ENCODE measurements at places on chromosomes 6 and 20.

GRCh38 chr6:53394704-53395103 lies 46.0 kb upstream of the ELOVL5 start:
- no peak for DNase-seq

DNA sequence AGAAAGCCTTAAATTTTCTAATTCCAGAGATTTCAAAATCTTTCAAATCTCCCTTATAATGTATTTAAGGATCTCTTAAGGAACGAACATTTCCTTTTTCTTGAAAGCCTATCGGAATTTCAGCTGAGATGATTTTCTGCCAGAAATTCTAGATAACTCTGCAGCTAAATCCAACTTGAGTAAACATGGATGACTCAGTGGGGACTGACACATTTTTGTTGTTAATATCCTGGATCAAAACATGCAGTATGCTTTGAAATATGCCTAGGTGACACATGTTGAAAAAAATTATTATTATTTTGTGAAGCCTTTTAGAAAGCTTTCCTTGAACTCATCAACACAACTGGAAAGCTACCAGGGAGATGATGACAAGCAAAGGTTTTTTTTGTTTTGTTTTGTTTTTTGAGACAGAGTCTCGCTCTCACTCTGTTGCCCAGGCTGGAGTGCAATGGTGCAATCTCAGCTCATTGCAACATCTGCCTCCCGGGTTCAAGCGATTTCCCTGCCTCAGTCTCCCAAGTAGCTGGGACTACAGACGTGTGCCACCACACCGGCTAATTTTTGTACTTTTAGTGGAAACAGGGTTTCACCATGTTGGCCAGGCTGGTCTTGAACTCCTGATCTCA lies 140.1 kb upstream of the SNX9 start:
- DNase-seq = no peak

DNA sequence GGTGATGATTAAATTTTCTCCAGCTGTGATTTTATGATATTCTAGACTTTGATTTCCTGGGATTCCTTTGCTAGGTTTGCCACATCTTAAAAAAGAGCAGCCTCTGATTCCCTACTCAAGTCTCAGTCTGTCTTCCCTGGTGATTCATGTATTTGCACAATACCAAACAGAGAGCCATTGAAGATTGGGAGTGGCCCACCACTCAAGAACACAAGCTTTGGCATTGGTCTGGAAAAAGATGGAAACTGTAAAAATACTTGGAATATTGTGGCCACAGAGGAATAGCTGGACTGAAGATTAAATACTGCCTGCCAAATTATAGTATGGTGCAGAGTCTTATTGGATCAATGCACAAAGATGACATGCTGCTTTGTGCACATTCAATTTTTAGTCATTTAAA lies 32.9 kb downstream of the PTCHD4 start:
- DNase-seq = no peak

- DNase-seq = no peak
Measured at GRCh38 chr6:93468291-93468690, 48.9 kb upstream of the EPHA7 start.

- DNase-seq = peak; percentile 28
Measured at GRCh38 chr20:17579369-17580039, 9.6 kb downstream of the DSTN start.

- no peak for DNase-seq
Measured at GRCh38 chr20:13098720-13099355, 90.1 kb downstream of the SPTLC3 start.

GRCh38 chr6:44190715-44191114 lies 26.0 kb upstream of the MYMX start:
- no peak for DNase-seq

DNA sequence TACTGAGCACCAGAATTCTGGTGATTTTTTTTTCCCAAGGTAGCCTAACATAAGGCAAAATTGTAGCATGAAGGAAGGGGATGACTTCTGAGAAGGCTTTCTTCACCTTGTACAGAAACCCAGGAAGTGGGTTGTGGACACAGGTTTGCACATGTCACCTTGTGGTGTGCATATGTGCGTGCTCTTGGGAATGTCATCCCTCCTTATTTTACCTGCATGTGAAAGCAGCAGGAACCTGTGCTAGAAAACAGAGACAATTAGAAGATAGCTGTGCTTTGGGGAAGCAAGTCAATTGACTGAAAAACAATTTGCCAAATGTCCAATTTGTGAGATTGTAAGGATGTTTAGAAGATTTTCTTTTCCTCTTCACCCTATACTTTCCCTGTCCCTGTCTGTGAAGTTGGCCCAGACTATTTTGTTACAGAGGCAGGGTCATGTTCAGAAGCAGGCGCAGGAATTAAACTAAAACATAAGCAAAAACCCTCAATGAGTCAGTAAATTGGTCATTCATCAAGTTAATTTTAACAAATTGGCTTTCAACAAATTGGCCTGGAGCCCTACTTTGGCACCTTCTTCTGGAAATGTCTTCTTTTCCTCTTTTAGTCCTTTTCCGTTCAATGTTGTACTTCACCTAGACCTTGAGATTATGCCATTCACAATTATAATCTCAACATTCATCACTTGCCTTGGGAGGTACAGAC lies 261.2 kb downstream of the ADGB start:
- DNase-seq = no peak

DNA sequence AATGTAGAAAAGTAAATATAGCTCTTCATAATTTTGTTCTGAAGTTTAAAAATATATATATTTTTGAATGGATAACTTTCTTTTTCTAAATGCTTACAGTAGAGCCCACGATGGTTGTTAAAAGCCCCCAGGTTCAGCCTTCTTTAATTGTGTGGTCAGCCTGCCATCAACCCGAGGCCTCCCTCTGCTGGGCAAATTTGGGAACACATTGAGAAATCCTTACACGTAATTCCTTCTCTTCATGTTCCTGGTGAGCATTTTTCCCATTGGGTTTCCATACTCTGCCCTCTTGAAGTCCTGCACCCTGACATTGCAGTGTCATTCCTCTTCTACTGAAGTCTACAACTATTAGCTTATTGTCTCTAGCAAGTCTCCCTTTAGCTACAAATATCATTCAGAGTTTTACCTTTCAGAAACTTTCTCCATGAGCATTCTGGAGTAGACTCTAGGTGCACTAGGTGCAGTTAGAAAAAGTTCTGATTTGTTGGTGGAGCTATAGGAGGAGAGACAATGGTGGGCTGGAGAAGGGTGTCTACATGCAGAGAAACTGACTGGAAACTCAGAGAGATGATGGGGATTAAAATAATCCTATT lies 40.6 kb downstream of the TRIM38 start:
- peak; percentile 64 for DNase-seq

DNA sequence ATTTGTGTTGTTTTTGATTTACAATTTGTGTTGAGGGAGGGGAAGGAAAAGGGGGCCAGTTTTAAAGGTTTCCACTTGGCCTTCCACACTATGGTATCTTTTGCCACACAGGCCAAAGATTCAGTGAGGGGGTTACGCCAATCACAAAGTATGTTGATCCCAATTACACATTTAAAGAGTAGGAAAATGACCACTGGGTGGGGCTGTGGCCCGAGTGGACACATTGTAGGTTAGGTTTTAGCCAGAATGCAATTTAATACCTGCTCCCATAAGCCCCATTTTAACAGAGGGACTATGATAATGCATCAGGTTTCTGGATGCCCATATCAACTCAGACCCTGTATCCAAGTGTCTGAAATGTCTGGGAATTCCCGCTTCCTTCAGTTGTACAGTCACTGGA lies 15.6 kb downstream of the VGLL2 start:
- no peak for DNase-seq

- DNase-seq = no peak
Measured at GRCh38 chr20:51934301-51935002, 132.1 kb upstream of the SALL4 start.

DNA sequence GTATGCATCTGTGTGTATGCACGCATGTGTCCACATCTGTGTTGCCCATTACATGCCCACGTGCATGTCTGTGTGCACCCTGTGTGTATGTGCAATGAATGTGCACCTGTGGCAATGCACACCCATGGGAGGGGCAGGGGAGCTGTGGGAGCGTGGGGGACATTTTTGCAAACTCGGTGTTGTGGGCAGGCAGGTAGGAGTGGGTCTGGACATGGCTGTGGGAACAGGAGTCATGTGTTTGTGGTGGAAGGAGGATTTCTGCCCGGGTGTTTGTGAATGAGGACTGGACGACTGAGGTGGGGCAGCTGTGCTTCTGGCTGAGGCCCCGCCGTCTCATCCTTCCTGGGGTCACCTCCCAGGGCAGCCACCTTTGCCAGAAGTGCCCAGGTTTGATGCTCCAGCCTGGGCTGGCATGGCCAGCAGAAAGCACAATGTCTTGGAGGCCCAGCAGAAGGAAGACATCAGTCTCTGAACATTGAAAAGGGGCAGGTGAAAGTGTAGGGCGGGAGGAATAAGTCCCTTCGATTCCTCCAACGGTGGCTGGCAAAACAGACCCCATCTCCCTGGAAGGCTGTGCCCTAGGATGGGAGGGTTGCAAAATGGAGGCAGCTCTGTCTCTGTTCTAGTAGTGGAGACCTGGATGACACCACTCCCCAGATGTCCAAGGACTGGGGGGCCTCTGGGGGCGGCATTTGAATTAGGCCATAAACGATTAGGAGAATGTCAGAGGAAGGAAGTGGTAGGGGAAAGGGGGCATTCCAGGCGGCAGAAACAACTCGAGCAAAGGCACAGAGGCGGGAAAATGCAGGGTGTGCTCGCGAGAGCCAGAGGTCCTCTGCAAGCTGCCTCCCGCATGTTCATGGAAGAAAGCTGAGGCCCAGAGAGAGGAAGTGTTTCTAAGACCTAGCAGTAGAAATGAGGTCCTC lies 19.1 kb upstream of the ARMC12 start:
- no peak for DNase-seq

DNA sequence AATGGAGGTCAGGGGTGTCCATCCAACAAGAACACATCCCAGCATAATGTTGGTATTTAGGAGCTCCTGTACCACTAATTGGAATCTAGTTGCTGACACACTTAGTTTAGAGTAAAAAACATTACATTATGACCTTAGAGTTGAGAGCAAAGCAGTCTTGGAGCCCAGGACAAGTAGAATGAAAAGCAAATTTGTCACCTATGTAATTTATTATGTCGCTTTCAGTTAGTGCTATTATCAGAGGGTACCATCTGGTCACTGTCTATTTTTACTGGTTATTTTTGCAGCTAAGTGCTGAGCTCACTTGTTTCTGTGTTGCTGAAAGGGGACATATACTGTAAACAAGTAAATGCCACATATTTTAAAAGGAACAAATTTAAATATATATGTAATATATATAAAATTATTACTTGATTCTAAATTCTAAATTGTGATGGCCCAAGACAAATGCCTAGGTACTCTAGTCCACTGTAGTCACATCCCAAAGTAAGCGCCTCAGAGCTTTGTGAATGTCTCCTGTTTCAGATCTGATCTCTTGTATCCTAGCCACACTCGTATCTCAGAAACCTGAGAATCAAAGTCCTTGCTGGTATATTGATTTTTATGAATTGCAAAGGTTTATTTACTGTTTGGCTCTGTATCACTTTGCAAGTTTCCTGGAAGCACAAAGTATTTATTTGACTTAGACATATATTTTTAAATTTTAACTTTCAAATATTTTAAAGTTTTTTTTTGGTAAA lies 148.6 kb upstream of the MAN1A1 start:
- no peak for DNase-seq

GRCh38 chr6:35312807-35313206 lies 15.2 kb downstream of the DEF6 start:
- no peak for DNase-seq

DNA sequence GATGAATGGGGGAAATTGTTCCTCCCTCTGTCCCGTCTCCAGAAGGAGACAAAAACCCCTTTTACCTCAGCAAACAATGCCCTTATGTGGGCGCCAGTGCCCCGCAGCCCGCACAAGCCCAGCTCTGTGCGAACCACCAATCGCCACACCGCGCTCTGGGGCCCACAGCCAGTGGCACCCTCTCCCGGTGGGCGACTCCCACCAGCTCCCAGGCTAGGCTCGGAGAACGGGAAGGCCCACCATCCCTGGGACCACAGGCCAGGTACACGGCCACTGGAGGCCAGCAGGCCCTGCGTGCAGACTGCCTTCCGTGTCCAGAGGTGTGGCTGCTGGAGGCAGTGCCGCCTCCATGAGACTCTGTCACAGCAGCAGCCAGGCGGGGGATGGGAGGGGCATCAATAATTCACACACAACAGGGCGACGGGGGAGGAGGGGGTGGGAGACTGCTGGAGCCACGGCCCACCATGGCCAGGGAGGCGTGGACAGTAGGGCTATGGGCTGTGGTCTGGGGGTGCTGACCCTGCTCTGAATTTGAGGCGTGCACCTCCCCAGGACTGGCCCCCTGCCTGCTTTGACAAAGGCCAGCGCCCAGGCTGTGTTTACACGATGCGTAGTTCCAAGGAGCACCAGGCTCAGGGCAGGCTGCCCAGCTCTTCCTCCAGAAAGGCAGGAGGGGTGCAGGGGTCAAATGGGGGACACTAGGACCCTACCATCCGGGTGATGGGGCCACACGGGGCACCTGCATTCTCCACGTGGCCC lies 105.7 kb downstream of the ASXL1 start:
- DNase-seq = no peak

DNA sequence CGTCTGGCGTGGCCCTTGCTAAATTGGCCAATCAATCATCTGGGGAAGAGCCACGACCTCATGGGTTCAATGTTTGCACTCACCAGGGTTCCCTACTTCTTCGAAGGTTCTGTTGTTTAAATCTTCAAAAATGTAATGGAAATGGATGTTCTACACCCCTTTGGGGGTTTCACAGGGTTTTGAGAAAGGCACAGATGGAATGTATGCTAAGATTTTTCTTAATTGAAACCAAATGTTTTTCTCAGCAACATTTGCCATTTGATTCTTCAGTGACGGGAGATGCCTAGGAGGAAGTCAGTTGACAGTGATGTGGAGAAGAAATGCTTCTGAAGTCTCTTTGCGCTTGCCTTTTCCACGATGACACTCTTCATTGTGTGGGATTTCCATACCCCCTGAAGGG lies 312.3 kb downstream of the ESR1 start:
- no peak for DNase-seq

All from SW 1271 (cell line).